ENCODE measurements at places on chromosomes 16 and 17. TPM values are rescaled to one million over a fixed set of nuclear protein-coding genes. Genes with fewer than 3 reads are reported as not detected.

RAB37 gene
- total RNA-seq = 11.1 TPM

CES5A gene
- total RNA-seq = not detected

CNTNAP4 gene
- total RNA-seq = not detected

GGA3 gene
- 119 TPM for total RNA-seq

HIGD1B gene
- not detected for total RNA-seq

UBTF gene
- 146 TPM for total RNA-seq

KRTAP9-8 gene
- not detected for total RNA-seq

GRCh38 chr17:73130977-73131376 lies 33.8 kb upstream of the SSTR2 start:
- DNase-seq = no peak

DNA sequence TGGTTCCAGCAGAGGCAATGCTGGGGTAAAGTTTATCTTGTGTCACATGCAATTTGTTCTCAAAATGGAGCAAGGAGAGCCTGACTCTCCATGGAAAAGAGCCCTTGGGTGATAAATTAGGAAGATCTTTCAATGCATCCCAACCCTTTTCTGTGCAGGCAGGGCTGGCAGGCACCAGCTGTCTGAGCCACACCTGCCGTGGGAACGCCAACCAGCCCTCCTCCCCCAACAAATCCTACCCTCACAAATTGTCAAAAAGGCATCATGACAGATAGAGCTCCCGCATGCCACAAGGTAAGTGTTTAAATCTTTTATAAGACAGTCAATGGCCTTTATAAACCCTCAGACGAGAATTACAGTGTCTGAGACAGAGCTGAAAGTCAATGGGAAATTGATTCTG lies 418.5 kb upstream of the CDH5 start:
- DNase-seq = no peak

DNA sequence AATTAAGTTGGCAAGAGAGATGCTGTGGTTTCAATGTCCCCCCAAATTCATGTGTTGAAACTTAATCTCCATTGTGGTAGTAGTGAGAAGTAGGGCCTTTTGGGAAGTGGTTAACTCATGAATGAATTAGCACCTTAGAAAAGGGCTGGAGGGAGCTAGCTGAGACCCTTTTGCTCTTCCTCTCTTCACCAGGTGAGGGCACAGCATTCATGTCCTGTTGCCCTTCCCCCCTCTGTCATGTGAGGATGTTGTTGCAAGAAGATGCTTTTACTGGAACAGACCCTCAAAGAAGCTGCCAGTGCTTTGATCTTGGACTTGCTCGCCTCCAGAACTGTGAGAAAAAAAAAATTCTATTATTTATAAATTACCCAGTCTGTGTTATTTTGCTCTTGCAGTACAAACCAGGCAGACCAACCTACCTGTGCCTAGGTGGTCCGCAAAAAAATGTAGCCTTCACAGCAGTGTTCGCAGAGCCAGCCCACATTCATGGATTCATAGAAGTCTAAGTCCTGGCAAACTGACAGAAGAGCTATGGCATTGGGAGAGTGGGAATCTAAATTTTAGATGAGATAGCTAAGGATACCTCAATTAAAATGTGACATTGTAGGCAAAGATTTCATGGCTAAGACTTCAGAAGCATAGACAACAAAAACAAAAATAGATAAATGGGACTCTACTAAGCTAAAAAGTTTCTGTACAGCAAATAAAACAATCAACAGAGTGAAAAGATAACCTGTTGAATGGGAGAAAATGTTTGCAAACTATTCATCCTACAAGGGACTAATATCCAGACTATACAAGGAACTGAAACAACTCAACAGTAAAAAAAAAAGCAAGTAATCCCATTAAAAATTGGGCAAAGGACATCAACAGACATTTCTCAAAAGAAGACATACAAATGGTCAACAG lies 32.0 kb upstream of the ABCA5 start:
- DNase-seq = no peak

- no peak for DNase-seq
Measured at GRCh38 chr17:31560616-31561235, 169.3 kb downstream of the RAB11FIP4 start.

DNA sequence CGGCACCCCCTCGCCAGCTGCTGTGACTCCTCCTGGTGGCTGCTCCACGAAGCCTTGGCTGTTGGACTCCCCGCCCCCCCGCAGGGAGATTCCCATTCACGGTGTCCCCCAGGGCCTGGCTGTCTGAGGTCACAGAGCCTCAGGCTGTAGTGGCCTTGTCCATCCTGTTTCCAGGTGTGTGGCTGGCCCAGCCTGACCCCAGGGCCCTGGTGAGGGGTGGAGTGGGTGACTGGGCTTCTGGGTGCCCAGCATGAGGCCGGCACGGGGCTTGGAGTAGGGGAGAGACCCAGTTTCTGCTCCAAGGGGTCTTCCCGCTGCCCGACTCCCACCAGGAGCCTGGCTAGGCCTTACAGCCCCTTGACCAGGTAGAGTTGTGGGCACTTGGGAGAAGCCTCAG lies 10.4 kb downstream of the PRSS27 start:
- DNase-seq = no peak

GRCh38 chr17:63694229-63694949 lies 5.5 kb downstream of the LIMD2 start:
- DNase-seq = no peak

DNA sequence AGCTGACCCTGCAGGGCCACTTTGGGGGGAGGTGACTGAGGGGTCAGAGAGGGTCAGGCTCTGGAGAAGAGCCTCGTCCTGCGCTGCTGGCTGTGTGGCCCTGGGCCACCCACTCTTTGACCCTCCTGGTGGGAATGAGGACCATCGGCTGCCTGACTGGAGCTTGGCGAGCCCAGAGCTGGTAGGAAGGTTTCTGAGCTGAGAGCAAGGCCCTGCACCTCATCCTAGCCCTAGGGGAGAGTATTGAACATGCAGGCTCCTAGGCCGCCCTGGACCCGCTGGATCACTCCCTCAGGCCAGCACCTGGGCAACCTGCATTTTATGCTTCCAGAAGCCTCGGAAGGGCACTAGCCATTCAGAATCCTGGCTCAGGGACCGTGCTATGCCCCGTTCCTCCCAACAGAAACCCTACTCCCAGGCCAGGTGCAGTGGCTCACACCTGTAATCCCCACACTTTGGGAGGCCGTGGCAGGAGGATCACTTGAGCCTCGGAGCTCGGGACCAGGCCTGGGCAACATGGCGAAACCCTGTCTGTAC lies 14.5 kb downstream of the MAP2K3 start:
- no peak for DNase-seq

DNA sequence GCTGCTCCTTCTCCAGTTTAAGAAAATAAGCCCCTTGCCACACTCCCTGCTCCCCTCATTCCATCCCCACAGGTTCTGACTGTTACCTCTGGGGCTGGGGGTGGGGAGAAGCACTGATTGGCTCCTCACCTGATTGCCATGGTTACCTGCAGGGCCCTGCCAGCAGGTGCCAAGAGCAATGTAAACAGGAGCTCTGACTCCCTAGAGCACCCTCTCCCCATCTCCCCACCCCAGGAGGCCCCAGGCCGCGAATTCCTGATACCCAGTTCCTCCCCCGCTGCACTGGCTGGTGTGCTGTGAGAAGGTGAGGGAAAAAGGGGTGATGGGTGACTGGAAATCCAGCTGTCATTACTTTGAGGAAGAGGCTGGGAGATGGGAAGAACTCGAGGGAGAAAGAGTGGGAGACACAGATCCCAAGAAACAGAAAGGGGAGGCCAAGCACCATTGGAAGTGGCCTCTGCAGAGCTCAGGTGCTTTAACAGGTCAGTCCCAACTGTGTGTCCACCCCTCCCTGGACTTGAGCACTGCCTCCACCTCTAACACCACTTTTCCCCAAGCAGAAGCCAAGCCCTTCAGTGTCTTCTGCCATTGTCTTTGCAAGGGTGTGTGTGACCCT lies 4.5 kb downstream of the PCGF2 start:
- no peak for DNase-seq

GRCh38 chr16:19583665-19584300 lies 28.3 kb downstream of the VPS35L start:
- DNase-seq = no peak

DNA sequence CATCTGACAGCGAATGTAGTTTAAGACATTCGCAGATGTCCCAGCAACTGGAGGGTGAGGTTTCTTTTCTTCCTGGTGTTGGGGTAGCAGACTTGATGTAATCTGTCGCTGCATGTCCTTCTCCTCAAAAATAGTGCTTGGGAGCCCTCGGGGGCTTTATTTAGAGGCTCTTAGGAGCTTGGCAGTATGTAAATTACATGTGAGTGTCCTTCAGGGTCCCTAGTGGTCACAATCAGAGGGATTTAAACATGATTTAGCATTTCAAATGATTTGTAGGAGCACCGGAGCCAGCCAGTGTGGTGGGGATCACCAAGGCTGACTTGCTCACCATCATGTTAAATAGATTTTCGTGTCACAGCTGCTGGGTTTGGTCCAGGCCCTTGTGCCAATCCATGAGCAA lies 8.8 kb upstream of the SALL1 start:
- DNase-seq = no peak

All from activated B cell treated with CpG ODN at 0.5 μM for 24 hours (primary cell).